Cerebellar nuclear complex (tissue), 1 donor: ENCODE measurements at places on chromosomes 16 and 17.

DNA sequence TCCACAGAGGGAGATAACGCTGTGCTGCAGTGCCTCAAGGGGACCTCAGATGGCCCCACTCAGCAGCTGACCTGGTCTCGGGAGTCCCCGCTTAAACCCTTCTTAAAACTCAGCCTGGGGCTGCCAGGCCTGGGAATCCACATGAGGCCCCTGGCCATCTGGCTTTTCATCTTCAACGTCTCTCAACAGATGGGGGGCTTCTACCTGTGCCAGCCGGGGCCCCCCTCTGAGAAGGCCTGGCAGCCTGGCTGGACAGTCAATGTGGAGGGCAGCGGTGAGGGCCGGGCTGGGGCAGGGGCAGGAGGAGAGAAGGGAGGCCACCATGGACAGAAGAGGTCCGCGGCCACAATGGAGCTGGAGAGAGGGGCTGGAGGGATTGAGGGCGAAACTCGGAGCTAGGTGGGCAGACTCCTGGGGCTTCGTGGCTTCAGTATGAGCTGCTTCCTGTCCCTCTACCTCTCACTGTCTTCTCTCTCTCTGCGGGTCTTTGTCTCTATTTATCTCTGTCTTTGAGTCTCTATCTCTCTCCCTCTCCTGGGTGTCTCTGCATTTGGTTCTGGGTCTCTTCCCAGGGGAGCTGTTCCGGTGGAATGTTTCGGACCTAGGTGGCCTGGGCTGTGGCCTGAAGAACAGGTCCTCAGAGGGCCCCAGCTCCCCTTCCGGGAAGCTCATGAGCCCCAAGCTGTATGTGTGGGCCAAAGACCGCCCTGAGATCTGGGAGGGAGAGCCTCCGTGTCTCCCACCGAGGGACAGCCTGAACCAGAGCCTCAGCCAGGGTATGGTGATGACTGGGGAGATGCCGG is 769 bp downstream of the CD19 start:
- DNase-seq: no peak

DNA sequence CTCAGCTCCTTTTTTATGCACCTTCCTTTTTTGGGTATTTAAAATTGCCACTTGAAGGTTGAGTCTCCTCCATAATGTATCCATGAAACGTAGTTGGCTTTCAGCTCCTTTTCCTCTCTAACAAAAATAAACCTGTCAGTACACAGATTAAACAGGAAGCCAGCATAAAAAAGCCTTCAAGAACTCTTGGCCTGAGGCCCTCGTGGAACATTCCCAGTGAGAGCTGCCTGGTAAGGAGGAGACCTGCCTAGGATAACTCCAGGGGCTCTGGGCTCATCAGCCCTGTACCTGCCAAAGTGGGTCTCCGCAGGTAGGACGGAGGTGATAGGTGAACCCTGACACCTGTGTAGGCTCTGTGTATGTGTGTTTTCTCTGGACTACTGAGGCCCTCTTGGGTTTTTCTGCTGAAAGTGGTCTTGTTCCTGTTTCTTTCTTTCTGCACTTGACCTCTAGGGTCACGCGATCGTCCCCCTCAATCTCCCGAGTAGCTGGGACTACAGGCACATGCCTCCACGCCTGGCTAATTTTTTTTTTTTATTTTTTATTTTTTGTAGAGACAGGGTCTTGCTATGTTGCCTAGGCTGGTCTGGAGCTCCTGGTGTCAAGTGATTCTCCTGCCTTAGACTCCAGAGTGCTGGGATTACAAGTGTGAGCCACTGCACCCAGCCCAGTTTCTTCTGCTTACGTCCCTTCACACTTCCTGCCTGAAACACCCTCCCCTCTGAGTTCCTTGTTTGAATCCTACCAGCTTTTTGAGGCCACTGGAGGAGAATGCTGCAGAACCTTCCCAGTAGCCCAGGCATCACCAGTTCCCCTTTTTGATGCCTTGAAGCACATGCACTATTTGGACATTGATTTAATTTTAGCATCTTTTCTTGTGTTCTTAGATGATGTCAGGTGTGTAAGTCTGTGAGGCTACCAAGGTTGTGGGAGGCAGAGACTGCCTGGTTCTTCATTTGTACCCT is 9.8 kb downstream of the PGS1 start:
- no peak for DNase-seq

- no peak for DNase-seq
Measured at GRCh38 chr16:86243123-86243473, 267.2 kb upstream of the FOXF1 start.

- DNase-seq: no peak
Measured at GRCh38 chr17:48515925-48516900, 14.6 kb downstream of the HOXB1 start.

DNA sequence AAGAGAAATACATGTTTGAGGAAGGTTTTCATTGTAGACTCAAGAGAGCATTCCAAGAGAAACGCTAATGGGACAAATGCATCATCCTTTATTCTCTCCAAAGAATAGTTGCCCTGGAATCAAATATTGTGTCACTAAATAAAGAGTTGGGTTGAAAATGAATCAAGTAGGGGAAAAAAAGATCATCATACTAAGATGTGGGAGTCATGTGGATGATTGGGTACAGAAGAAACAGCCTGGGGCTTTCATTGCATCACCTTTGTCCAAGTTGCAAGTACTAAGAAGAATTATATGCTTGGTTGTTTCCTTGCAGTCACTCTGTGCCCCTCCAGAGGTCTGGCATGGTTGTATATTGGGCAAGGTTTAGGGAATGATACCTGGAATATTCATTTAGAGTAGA is 658.9 kb downstream of the TOX3 start:
- no peak for DNase-seq

- no peak for DNase-seq
Measured at GRCh38 chr17:8488901-8489300, 53.2 kb downstream of the NDEL1 start.

GRCh38 chr17:64723781-64724180 is 61.7 kb upstream of the SMURF2 start:
- DNase-seq: no peak

- DNase-seq: no peak
Measured at GRCh38 chr17:18344021-18344420, 19.3 kb downstream of the SHMT1 start.

- no peak for DNase-seq
Measured at GRCh38 chr17:21194703-21195102, 19.3 kb downstream of the TMEM11 start.

GRCh38 chr16:88365244-88365865 is 17.4 kb upstream of the ZNF469 start:
- DNase-seq: no peak

GRCh38 chr16:35134471-35134870 is 1675.1 kb downstream of the TP53TG3F start:
- DNase-seq: no peak

- DNase-seq: no peak
Measured at GRCh38 chr17:30996486-30996885, 25.6 kb downstream of the RNF135 start.

- no peak for DNase-seq
Measured at GRCh38 chr17:35210741-35211140, 16.5 kb upstream of the SLC35G3 start.

DNA sequence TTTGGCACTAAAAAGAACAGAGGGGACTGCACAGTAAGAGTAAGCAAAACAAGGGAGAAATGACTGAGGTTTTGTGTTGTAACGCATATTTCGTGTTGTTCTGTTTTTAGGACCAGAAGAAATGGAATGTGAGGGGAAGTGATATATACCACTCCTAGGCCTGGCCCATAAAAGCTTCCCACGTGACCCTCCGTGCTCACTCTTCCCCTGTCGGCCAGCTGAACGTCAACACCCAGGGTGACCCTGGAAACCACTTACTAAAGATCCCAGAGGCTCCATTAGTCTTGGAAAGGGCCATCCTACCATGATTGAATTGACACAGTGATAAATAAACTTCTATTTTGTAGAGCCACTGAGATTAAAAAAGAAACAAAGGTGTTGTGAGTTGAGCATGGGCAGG is 79.8 kb downstream of the HELZ start:
- DNase-seq: no peak

DNA sequence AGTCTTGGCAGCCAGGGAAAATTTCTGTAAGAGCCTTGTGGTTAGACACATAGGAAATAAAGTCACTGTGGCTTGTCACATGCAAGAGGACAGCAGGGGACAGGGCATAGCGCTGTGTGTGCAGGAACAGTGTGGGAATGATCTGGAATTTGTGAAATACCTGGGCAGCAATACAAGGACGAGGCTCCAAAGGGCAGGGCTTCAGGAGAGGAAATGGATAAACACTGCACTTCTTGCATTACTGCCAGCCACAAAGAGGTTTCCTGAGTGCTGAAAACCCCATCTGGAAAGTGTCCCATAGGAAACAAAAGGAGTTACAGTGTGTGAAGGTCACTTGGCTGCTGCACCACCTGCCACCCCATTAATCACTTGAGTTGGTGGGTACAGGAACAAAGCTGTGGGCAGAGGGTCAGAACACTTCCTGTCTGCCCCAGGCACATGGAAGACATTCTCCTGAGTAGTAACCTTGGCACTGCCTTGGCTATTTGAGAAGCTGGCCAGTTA is 12.1 kb upstream of the HP start:
- DNase-seq: no peak

GRCh38 chr17:5210614-5211252 is 19.1 kb upstream of the ZNF594 start:
- DNase-seq: no peak

DNA sequence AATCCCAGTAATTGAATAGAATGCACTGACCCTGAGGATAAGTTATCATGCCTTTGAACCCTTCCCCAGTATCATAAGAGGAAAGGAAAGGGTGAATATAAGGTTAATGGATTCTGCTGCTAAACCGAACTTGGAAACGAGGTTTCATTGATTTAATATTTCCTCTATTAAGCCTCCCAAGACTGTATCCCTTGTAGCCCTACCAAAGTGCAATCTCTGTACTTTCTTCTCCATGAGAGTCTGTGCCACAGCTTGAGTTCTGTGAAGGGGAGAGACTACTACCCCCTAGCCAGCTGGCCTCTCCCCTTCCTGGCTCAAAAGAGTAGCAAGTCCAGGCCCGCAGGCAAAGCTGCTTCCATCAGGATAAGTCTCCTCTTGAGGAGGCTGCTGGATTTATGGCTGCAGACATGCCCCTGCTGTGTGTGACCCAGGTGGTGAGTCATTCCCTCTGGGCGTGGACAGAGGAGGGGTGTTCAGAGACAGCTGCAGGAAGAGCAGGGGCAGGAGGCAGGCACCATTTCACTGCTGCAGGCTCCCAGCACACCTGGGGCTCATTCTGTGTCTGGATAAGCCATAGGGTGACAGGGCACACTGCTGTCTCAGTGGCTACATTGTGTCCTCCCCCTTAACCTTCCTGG is 58.4 kb downstream of the TOM1L2 start:
- no peak for DNase-seq

- no peak for DNase-seq
Measured at GRCh38 chr17:83054518-83055125, 24.8 kb upstream of the METRNL start.

- no peak for DNase-seq
Measured at GRCh38 chr17:19004421-19005136, at the start of gene FAM83G. FAM83G (minus strand) TSS chr17:19004764; CDS start chr17:19004041, 723 bp downstream.

DNA sequence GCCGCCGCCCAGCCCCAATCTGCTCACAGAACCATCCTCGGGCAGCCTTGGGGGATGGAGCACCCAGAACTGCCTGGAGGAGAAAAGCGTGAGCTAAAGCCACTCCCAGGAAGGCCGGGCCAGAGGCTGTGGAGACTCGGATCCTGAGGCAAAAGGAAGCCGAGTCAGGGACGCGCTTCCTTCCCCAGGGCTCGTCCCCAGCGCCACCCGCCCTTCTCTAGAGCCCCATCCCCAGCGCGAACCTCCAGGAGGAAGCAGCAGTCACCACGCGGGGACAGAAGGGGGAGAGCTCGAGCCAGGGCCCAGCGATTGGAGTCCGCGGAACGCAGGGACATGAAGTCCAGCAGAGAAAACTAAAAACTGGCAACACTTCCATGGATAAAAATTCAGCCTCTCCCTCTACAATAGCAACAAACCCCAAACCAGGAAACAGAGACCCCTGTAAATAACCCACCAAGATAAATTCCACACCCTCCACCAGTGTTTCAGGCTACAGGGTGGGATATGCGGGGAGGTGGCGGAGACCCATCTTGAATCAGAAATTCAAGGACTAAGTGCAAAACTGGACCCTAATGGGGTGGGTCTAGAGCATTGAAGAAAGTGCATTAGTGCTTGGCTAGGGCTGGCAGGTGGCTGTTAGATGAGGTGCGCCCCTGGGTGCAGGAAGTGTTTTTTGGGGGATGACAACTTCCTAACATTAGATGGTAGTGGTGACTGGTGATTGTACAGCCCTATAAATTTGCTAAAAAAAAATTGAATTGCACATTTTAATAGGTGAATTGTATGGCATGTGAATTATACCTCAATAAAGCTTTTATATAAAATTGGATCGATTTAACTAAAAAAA is 116.1 kb upstream of the METRNL start:
- DNase-seq: no peak

DNA sequence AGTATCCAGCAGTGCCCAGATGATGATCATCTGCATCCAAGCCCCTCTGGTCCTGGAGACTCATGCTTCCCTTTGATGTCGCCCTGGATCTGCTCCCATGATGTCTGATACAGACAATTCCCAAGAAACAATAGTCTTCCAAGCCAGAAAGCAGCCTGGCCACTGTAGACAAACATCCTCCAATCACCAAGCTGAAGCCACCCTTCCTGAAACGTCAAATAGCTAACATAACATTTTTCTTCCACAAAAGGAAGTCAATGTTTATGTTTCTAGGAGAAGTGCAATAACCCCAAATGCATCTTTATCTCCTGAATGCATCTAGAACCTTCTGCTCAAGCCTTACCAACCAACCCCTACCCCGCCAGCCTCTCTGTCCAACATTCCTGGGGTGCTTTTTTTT is 1.2 kb upstream of the DPEP2 start:
- DNase-seq: no peak

GRCh38 chr17:55564081-55564480 is 52.8 kb upstream of the SMIM36 start:
- DNase-seq: no peak

DNA sequence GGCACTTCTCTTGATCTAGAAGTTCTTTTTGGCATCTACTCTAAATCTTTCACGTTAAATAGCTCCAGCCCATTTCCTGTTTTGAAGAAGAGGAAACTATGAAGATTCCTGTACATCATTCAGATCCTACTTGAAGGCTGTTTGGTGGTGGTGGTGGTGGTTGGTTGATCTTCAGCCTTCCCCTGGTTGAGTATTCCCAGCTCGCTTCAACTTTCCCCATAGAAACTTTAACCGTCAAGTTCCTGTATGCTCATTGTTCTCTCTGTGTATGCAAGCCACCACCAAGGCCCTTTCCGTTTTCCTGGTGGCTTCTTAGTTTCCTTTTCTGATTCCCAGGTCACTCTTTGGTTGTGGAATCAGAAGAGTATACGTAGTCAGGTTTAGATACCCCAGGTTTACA is 3.3 kb downstream of the LRRC46 start:
- no peak for DNase-seq

GRCh38 chr16:35431829-35432663 is 1972.6 kb downstream of the TP53TG3F start:
- no peak for DNase-seq
